NCI-H345 (cell line): ENCODE measurements at places on chromosomes 3 and 15.

- no peak for DNase-seq
These were observed 40.2 kb downstream of the SUMF1 start for GRCh38 chr3:4426782-4427344.

- DNase-seq = no peak
These were observed 716.6 kb downstream of the GRM7 start for GRCh38 chr3:7577513-7577912.

DNA sequence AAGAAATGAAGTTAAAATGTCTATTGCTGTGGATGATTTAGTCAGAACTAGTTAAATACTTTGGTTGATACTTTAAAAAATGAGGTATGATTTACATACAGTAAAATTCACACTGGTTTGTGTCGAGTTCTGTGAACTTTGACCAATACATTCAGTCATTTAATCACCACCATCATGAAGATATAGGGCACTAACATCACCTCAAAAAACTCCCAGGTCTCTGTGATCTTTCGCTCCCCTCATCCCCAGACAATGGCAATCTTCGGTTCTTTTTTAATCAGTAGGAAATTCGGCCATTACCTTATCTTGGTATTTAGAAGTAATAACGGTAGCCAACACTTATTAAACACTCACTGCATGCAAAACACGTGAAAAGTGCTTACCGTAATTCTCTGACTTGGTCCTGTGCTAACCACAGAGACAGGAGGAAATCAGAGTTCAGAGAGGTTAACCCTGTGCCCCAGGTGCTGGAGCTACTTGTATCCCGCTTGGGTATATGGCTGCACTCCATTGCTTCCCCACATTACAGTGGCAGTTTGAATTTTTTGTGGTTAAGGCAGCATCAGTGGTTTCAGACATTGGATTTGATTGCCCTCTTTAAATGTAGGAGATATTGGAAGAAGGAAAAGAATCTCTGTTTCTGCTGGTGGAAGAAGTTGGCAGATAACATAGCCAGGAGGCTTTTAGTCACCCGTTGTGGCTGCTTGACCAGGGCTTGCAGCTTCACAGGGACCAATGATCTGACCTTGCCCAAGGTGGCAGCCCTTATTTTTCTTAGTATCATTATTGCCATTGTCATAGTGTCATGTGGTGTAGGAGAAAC lies 4.2 kb downstream of the PLCL2 start:
- no peak for DNase-seq

DNA sequence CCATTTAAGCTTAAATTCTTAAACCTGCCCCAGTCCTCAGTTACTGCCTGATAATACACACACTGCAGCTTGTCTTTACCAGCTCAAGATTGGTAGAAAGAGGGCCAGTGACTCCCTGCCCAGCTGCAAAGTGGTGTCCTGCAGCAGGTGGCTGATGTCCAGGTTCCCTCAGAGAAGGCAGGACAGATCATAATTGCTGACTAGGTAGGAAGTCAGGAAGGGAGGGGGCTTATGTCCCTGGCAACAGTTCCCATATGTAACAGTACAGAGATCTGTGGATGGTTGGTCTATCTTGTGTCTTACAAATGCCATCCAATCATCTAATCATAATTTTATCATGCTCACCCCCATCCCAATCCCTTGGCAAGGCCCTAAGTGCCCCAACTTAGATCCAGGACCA lies 492.1 kb upstream of the PPP2R3A start:
- DNase-seq = no peak

- DNase-seq = no peak
These were observed 131.9 kb upstream of the STAC start for GRCh38 chr3:36248374-36248773.
